ENCODE measurements at places on chromosomes 1 and 21.

DNA sequence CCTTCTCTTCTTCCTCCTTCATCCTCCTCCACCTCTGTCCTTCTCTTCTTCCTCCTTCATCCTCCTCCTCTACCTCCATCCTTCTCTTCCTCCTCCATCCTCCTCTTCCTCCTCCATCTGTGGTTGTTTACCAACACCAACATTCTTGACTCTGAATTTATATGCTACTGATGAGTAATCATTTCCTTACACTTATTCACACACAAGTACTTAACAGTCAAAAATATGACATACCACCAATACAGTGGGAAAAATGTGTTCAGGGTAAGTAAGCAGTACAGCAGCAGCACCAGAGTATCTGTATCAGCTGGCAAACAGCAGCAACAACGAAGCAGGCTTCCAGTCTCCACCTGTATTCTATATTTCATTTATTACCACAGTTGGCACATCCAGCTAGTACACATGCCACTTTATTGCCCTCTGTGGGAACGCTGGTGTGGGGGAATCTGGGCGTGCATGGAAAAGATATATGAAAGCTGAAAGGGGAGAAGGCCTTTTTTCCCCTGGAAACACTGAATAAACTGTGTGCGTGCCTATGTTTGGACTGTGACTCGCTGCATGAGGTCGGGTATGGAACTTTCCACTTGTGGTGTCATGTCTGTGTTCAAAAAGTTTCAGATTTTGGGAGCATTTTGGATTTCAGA is 16.0 kb downstream of the ADSS2 start:
- DNase-seq: no peak

- DNase-seq: no peak
These were observed 21.5 kb downstream of the PADI2 start for GRCh38 chr1:17097787-17098186.

DNA sequence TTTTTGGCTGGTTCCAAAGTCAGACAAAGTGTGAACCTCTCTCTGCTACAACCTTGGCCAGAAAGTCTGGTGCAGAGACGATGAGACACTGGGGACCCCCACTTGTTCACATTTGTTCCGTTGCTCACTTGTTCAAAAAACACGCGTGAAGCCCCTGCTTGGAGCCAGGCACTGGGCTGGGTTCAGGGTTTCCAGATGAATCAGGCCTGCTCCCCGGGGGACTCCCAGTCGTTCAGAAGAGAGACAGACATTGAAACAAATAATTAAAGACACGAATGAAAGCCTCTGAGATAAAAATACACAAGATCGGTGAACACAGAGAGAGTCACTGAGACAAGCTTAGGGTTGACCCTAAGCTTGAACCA is 101.5 kb upstream of the RUNX3 start:
- DNase-seq: no peak

DNA sequence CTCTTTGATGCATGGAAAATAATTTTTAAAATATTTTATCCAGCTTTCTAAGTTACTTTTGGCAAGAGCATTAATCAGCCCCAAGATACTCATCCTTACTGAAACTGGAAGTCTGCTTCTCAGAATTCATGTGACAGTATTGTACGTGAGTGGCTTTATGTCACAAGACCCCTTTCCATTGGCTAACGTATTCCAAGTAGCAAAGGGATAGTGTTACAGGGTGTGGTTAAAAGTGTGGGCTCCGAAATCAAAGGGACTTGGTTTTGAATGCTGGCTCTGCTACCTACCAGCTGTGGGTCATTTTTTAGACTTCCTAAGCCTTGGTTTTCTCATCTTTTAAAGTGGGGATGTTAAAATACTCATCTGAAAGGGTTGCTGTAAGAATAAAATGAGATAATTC is 91.7 kb downstream of the RHOU start:
- DNase-seq: no peak

- no peak for DNase-seq
These were observed 88.3 kb downstream of the SCMH1 start for GRCh38 chr1:41153750-41154274.

DNA sequence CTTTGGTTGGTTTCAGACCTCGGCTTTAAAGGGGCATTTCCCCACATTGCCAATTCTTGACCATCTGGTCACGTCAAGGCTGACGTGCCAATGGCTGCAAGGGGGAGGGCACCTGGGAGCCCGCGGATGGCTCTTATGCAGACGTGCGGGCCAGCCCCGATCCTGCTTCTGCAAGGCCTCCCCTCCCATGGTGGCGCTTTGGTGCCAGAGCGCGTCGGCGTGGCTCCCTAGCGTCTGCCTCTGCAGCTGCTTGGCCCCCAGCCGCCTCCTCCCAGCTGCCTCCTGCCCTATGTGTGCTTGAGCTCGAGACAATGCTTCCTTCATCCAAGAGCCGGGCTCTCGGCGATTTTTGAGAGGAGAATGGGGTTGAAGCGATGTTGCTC is 29.1 kb downstream of the SKI start:
- DNase-seq: peak; percentile 84

GRCh38 chr1:93036672-93037071 is 42.4 kb upstream of the MTF2 start:
- no peak for DNase-seq

DNA sequence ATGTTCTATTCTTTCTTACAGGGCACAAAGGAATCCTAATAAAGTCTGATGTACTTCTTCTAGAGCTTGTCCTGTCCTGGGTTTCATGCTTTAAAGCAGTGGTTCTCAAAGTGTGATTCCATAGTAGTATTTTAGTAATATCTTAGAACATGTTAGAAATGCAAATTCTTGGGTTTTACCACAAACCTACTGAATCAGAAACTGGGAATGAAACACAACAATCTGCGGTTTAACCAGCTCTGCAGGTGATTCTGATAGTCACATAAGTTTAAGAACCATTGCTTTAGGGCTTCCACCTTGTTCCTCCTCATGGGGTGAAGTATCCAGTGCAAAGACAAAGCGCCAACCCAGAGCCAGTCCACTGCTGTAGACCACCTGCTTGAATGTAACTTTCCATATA is 41.1 kb downstream of the NGF start:
- DNase-seq: no peak

GRCh38 chr1:16156848-16157495 is 1.1 kb upstream of the EPHA2 start:
- DNase-seq: no peak

DNA sequence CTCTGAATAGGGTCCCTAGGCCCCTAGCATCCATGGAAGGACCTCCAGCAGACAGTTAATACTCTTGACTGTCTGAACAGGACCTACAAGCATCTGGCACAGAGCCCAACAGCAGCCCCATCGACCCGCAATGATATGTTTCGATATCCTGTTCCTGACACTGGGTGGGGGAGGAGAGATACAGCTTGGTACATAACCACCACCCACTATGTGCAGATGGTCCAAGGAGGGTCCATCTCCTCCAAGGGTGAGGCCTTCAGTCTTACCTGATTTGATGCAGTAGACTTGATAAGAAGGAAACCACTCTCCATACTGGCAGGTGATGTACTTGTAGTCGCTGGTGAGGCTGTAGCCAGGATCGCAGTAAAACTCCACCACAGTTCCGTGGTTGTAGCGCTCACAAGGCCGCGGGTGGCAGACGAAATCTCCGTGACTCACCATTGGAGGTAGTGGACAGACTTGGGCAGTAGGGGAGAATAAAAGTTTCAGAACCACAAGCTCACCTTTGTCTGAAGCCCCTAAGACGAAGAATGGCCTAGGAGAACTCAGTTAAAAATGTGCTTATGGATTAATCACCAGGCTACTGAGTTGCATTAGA is 86.0 kb upstream of the TLR5 start:
- no peak for DNase-seq

DNA sequence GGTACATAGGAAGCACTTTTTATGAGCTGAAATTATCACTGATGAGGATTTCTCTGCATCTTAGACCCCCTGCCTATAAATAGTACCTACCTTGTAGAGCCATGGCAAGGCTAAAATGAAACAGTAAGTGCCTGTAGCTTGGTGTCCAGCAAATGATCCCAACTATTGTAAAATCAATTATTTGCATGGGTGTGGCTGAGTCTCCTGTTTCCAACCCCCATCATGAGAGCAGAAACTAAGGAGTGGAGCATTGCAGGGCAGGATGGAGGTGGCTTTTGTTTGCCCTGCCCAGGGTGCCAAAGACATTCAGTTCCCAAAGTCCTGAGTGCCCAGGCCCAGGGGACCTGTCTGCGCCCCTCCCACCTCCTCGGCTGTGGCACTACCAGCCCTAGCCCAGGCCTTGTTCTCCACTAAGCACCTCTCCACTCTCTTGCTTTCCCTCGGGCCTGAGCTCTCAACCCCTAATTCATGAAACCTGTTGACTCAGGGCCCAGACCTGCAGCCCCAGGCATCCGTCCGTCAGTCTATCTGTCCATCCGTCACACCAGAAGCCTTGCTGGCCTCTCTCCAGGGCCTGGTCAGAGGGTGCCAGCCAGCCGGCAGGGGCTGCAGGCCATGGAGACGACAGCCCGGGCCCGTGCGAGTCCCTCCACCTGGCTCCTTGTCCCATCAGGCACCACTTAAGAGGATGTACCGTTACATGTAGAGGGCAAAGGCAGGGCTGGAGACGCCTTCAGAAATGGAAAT is 39.6 kb downstream of the PAX7 start:
- DNase-seq: no peak

Data from caudate nucleus (tissue), 63 donors.